Stimulated activated CD4-positive, alpha-beta T cell treated with anti-CD3 and anti-CD28 coated beads, Interleukin-4, amount 100 ng/mL, for 48 hours (primary cell): ENCODE measurements at places on chromosomes 1 and 21.

GRCh38 chr21:17066006-17066405, 446.8 kb upstream of the CXADR start:
- no peak for DNase-seq

DNA sequence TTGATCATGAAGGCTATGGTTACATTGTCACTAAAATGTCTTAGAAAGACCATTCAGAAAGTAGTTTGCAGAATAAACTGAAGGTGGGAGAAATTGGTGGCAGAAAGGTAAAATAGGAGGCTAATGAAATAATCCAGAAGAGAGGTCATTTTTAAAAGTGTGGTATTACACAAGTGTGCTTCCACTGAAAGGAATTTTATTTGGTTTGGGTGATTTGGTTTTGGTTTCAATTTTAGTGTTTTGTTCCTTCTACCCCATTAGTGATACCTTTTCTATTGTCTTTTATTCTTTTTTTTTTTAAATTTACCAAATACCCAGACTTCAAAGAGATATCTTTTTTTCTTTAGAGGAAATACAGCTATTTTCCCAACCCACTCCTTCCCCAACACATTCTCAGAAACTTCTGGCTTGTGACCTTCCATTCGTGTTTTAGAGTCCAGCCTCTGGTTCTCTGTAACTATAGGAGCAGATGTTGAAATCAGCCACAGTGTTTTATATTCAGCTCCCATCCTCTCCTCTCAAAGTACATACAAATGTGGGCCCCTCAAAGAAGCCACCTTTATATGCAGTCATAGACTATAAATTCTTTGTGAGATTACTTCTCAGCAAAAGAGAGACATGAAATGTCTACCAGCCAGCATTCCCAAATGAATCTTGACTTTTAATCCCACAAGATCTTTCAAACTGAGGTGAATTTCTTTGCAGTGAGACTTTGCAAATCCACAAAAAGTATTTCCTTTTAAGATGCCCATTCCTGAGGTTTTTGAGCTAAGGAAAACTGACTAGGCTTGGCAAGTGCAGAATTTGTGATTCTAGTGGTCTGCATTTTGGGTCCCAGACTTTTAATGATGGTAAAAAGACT, 42.0 kb upstream of the PALMD start:
- no peak for DNase-seq

DNA sequence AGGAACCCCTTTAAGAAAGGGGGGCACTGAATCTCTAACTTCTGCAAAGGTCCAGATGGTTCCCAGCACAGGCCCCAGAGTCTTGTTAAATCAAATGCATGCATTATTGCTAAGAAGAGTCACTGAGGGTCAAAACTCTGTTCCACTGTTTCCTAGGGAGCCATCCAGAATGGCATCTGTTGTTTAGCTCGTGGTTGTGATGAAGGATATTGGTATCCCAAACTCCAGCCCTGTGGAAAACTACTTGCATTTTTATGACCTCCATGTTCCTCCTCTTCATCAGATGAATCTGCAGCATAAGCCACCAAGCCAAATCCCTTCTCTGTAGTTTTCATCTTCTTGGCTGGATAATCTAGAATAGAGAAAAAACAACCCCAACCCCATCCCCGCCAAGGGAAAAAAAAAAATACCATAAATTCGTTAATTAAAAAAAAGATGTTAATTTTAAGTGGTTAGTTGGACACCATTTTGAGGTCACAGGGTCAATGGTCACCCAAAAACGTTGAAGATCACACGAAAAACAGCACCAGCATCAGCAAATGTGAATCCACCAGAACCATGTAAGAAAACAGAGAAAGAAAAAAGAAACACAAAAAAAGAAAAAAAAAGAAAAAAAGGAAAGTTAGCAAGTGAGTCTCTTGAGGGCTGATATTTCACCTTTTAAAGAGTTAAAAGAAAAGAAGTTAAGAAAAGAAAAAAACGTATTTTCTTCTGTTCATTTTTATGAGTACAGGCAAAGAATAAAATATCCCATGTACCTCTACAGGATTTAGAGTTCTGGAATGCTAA, 3.0 kb upstream of the RIT1 start:
- DNase-seq, result no peak

DNA sequence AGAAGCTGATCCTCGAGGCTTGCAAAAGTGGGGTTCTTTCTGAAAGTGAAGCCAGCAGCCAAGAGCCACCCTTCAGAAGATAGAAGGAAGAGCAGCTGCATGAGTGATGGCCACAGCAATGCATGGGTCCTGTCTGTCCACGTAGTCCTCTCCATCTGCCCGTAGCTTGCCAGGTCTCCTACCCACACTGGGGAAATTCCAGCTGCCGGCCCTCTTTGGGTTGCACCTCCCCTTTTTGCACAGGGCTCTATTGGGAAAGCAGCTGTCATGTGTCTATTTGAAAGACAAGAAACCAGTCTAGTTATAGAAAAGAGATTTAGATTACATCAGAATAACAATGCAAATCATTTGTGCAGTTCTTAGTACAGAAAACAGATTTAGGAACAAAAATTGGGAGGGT, 204.4 kb downstream of the GIPC2 start:
- DNase-seq, result no peak

DNA sequence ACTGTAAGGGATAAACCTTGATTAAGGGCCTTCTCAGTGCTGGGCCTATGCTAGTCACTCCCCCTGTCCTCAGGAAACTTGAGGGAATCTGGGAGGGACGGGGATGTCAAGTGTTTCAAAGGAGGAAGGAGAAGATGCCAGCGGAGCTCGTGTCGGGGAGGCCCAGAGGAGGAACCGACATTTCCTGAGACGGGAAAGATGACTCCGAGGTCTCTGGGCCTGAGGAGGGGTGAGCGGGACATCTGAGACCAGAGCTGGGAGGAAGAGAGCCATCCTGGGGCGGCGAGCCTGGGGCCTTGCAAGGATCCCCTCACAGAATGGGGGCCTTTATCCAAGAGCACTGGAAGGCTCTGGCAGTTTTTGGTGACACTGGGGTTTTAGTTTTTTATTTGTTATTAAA, 10.4 kb downstream of the SLC66A1 start:
- DNase-seq, result no peak

- DNase-seq, result no peak
These were observed 37.2 kb upstream of the PDC start for GRCh38 chr1:186498071-186498470.

GRCh38 chr1:227333423-227333822, 15.1 kb upstream of the CDC42BPA start:
- DNase-seq, result no peak

GRCh38 chr1:25090707-25091422, 141.4 kb downstream of the SYF2 start:
- DNase-seq, result no peak

- no peak for DNase-seq
These were observed 262.3 kb downstream of the NFIA start for GRCh38 chr1:61344696-61345095.

GRCh38 chr1:228835911-228836310, 100.6 kb downstream of the RHOU start:
- DNase-seq, result no peak

GRCh38 chr1:176540428-176540827, 77.5 kb downstream of the PAPPA2 start:
- no peak for DNase-seq

GRCh38 chr21:14215971-14216641, at the start of gene RBM11:
TSS of gene RBM11 (plus strand) at chr21:14216157. CDS start at chr21:14216187, 30 bp downstream.
- peak; percentile 74 for DNase-seq

GRCh38 chr1:153342178-153342577, 6.5 kb downstream of the PGLYRP4 start:
- no peak for DNase-seq

DNA sequence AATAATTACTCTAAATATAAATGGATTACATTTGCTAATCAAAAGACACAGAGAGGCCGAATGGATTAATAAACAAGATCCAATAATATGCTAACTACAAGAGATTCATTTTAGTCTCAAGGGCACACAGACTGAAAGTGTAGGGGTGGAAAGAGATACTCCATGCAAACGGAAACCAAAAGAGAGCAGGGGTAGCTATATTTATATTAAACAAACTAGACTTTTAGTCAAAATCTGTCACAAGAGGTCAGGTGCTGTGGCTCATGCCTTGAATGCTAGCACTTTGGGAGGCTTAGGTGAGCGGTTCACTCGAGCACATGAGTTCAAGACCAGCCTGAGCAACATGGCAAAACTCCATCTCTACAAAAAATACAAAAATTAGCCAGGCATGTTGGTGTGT, 33.6 kb upstream of the DISP1 start:
- no peak for DNase-seq

- DNase-seq, result no peak
These were observed 24.5 kb downstream of the HTR6 start for GRCh38 chr1:19689085-19689757.

DNA sequence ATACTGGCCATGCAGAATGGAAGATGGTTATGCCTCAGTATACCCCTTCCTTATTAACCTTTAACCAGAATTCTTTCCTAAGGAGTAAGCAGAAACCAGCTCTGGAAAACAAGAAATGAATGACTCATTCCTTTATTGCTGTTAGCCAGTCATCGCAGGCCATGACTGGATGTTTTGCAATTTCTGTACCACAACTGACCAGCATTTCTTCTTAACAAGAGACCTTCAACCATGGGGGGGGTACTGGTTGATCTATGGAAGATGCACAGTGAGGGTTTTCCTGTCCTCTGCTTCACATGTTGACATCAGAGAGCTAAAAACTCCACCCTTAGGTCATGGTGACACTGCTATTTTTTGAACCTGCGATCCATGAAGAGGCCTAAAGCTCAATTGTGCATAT, 28.0 kb upstream of the RNF2 start:
- no peak for DNase-seq

GRCh38 chr1:154867064-154867825, 2.8 kb downstream of the KCNN3 start:
- DNase-seq, result no peak

- DNase-seq, result peak; percentile 78
These were observed 4.1 kb downstream of the KIF21B start for GRCh38 chr1:201019321-201019977.

DNA sequence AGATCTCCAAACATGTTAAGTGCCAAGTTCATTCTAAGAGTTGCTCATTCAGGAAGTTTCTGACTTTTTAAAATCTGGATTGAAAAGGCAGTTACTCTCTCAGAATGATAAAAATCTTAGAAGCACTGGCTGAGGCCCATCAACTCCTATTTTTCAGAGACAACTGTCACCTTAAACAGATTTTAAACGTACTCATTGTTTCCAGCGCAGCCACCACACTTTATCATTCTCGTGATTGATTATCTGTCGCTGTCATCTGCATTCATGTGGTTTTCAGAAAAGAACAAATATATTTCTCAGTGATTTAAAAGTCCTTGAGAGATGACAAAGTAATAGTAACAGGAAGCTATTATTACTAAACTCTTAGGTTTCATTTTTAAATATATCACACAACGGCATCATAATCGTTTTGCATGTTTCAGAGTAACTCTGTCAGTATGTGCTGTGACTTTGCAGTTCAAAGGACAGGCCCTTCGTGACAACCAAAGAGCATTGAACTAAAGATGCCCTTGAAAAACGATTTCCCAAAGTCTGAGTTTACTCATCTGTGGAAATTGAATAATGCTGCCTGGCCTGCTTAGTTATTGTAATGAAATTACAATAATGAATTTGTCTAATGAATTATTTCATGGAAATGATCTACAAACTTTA, 14.9 kb upstream of the KCNK1 start:
- DNase-seq, result no peak

- DNase-seq, result no peak
These were observed 16.7 kb upstream of the LYST start for GRCh38 chr1:235883261-235883927.

- DNase-seq, result no peak
These were observed 187.3 kb upstream of the DMRTA2 start for GRCh38 chr1:50610563-50610962.

- no peak for DNase-seq
These were observed 12.2 kb downstream of the CTSS start for GRCh38 chr1:150753416-150753815.

DNA sequence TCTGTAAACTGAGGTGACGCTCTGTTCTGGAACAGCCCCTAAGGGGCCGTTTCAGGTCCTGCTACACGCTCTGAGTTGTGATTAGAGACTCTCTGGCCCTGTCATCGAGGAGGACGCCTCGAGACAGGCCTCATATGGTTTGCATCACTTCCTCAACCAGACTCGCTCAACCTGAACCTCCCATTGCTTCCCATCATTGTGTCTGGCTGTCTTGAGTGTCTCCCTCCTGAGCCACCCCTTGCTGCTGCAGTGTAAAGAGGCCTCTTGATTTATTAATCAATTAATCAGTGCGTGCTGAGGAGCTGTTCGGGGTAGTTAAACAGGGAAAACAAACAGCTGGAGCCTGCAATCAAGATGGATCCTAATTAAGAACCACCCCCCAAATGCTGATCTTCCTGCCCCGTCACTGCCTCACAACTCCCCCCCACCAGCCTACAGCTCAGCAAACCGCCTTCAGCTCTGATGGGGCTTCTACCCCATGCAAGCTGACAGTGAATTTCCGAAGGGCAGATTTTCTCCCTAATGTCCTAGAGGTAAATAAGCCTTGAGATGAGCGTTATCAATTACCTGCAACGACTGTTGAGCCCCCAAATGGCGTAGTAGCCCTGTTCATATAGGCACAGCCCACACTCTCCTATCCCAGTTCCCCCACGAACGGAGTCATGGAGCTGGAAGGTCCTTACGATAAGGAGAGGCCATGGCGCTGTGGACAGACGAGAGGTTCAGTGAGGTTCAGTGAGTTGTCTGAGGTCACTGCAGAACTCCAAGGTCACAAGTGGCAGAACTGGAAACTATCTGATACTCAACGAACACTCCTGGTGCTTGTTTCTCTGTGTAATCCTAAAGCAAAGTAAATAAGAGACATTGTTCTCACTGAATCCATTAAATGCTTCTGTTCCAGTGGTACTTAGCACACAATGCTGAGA, 210.6 kb downstream of the KIF26B start:
- DNase-seq, result no peak

GRCh38 chr1:9900142-9901043, 9.7 kb downstream of the CTNNBIP1 start:
- DNase-seq, result no peak

DNA sequence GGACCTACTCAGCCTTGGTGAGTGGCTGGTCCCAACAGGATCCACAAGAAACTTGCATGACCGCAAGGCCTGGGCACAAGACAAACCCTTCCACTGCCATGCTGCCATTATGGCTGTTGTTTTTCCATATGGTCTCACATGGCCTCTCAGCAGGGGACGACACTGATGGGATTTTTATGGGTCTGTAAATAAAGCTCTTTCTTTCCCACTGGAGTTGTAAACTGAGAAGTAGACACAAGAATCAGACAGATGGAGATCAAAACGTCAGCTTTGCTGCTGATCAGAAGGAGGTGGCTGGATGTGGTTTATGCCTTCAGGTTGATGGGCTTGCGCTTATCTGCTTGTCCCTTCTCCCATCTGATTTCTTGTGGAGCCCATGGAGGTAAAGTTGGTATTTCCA, 138.1 kb upstream of the KCNJ6 start:
- DNase-seq, result no peak

DNA sequence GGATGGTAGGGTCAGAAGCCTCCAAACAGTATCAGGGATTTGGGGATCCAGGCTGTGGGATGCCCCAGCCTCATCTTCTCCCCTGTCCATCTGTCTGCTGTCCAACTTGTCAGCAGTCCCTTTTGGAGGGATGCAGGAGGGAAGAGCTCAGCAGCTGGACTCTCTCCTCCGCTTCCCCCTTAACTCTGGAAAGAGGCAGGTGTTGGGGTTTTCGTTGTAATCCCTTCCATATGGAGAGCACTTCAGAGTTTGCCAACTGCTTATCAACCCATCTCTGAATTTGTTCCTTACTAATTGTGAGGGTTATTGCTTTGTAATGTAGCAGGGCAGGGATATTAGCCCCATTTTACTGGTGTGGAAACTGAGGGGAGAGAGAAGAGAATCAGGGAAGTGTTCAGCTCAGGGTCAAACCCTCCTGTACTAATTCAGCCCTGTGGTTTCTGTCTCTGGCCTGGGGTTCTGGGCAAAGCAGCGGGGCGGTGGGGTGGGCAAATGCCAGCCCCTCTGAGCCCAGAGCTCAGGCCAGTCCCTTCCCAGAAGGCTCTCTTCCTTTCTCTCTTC, 3.2 kb downstream of the CITED4 start:
- DNase-seq, result no peak
